OCI-LY7 (cell line): ENCODE measurements at places on chromosomes 6 and 20. TPM values are rescaled to one million over a fixed set of nuclear protein-coding genes. Genes with fewer than 3 reads are reported as not detected.

MICA gene
- 8.3 and 9.9 TPM in 2 replicates for total RNA-seq

WFDC10B gene
- not detected in 2 replicates for total RNA-seq

PRRT1 gene
- total RNA-seq: 2.4 and 3.5 TPM in 2 replicates

CST9 gene
- not detected in 2 replicates for total RNA-seq

SALL4 gene
- not detected in 2 replicates for total RNA-seq

ASIP gene
- total RNA-seq: 0.70 and 0.82 TPM in 2 replicates

PTGIS gene
- not detected in 2 replicates for total RNA-seq

ANKRD6 gene
- total RNA-seq: 4.8 and 7.0 TPM in 2 replicates

SDHAF4 gene
- 15.4 and 19.3 TPM in 2 replicates for total RNA-seq

DNA sequence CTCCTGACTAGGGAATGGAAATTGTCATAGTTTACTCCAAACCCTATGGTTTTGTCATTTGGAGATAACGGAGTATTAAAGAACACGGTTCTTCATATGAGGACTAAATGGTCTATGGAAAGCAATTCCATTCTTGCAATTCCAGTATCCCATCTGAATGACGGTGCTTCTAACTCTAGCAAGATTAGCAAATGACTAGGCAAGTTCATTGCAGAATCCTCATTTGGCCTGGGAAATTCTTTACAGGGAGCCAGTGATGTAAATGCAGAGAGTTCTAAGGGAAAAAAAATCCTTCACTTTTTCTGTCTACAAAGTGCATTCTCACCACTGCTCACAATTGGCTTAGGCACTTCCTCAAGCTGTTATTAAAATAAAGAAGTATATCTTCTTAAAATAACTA lies 111.5 kb downstream of the MOXD1 start:
- no peak for DNase-seq

DNA sequence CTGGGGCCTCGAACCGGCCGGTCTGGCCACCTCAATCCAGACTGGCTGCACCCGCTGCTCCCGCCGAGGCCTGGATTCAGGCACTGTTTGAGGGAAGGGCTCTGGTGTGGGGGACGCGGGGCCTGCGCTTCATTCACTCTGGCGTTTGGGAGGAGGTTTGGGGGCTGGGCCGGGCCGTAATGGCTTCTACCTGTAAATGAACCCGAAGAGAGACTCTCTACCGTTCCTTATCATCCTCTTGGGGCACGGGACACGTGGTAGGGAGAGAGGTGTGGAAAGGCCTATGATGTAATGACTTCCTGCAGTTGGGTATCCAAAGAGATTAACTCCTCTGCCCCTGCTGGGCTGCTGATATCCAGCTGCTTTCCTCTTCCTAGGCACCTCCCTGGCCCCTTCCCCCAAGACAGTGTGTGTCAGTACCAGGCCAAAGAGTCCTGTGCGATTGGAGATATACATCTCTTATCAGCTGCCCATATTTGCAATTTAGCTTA lies 1.8 kb downstream of the FOXO3 start:
- DNase-seq: no peak

- no peak for DNase-seq
Observed at GRCh38 chr6:165744555-165745228, 81.7 kb upstream of the PDE10A start.

DNA sequence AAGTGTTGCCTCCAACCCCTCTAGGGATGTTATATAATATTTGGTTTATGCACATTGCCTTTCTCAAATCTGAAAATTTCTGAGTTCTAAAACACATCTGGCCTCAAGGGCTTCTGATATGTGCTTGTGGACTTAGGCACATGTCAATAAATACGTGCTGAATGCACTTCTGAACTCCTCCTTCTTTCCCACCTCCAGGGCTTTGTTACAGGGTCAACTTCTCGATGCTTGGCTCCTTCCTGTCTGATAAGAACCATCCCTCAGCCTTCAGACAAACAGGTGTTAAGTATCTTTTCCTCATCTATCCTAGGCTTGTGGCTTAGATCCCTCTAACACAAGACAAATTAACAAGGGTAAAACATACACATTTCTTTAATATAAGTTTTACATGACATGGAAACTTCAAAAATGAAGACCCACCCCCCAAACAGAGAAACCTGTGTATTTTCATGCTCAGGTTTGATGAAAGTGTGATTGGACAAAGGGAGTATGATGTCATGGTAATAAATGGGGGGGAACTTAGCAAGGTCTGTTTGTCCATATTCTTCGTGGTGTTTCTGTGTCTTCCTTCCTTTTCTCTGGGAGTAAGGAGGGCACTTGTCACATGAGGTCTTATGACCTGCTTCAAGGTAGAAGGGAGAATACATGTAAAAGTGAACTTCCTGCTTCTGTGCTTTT lies 326.9 kb downstream of the CD83 start:
- no peak for DNase-seq

GRCh38 chr6:27237089-27237803 lies 10.3 kb upstream of the PRSS16 start:
- peak; percentile 6 for DNase-seq

DNA sequence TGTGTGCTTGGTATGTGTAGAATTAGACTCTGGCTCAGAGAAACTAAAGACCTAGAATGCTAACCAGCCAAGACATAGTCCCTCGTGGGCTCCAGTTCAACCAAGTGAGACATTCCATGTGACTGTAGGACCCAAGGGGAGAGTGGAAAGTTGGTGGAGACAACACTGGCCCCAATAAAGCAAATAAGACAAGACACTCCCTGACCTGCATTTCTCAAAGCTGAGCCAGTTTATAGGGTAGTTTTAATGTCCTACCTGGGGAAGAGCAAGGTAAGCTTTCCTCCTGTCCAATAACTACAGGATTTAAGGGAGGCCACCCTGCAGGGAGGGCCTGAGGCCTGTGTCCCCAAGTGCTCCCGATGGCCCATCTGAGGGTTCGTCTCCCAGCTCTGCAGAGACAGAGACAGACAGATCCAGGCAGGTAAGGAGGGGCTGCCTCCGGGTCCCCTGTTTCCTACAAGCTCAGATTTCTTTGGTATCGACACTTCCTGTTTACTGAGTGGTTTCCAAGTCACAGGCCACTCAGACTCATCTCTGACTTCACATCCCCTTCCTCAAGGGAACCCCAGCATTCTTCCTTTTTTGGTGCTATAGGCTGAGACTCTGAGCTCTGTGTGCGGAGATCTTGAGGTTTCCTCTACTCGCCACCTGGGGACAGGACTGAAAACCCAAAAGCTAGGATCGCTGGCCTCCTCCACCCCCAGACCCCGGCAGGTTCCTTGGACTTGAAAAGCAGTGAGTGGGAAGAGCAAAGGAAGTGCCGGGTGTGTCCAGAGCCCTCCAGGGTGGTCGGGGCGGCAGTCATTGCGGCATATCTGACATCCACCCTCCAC lies 92.4 kb downstream of the PRND start:
- DNase-seq: peak; percentile 80

- no peak for DNase-seq
Observed at GRCh38 chr6:32088487-32089049, 20.6 kb downstream of the TNXB start.

- no peak for DNase-seq
Observed at GRCh38 chr20:58765780-58766179, 73.2 kb downstream of the NPEPL1 start.

DNA sequence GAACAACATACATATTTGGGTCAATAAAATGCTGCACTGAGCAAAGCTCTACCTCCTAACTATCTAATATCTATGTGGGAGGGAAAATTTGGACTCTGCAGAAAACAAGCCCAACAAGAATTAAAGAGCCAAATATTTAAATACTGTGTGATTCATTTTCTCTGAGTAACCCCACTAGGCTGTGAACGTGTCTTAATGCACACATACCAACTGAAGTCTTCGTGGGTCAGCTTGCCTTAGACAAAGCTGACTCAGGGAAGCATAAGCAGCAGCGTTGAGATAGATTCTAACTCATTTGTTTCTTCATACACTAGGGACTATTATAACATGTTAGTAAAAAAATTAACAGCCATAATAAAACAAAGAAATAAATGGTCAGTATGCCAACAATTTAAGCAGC lies 114.3 kb downstream of the GJA1 start:
- no peak for DNase-seq

DNA sequence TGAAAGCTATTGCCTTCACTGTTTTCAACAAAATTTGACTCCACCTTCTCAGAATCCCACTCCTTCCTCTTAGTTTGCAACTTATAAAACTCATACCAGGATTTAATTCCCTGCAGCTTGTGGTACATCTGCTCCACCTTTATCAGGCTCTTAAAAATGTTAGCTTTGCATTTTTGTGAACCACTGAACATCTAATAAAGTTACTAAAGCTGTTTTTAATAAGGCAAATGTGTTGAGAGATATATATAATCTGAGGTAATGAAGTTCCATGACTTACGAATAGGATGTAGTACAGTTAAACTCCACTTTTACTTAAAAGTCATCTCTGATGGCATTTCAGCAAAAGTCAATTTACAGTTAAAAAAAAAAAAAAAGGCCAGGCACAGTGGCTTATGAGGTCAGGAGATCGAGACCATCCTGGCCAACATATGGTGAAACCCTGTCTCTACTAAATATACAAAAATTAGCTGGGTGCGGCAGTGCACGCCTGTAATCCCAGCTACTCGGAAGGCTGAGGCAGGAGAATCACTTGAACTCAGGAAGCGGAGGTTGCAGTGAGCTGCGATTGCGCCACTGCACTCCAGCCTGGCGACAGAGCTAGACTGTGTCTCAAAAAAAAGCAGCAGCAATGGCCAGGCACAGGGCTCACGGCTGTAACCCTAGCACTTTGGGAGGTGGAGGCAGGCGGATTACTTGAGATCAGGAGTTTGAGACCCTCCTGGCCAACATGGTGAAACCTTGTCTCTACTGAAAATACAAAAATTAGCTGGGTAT lies 106.2 kb downstream of the KIF13A start:
- DNase-seq: no peak

- peak; percentile 65 for DNase-seq
Observed at GRCh38 chr6:155418017-155418761, 37.5 kb downstream of the NOX3 start.

DNA sequence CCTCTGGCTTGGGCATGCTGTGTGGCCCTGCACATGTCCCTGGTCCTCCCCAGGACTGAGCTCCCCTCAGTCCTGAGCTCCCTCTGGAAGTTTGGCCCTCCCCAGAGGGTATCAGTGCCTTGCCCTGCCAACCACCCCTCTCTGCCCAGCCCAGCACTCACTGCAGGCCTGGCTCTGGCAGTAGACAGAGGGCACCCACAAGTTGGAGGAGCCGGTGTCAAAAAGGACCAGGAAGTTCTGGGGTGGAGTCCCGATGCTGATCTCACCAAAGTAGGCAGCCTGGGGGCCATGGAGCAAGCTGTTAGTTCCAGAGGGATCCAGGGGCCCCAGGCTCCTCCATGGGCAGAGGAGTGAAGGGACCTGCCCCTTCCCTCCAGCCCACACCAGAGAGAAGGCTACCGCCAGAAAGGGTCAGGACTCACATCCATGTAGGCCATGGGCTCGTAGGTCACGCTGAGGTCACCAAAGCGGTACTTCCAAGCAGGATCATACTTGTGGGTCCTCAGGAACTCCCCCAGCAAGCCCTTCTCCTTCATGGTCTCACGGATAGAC lies 2.9 kb downstream of the PGC start:
- no peak for DNase-seq

- DNase-seq: no peak
Observed at GRCh38 chr6:33630014-33630413, 8.9 kb downstream of the ITPR3 start.

GRCh38 chr6:68468244-68468884 lies 166.7 kb upstream of the ADGRB3 start:
- DNase-seq: peak; percentile 2

- DNase-seq: no peak
Observed at GRCh38 chr20:50136822-50137599, 16.5 kb downstream of the PEDS1 start.

DNA sequence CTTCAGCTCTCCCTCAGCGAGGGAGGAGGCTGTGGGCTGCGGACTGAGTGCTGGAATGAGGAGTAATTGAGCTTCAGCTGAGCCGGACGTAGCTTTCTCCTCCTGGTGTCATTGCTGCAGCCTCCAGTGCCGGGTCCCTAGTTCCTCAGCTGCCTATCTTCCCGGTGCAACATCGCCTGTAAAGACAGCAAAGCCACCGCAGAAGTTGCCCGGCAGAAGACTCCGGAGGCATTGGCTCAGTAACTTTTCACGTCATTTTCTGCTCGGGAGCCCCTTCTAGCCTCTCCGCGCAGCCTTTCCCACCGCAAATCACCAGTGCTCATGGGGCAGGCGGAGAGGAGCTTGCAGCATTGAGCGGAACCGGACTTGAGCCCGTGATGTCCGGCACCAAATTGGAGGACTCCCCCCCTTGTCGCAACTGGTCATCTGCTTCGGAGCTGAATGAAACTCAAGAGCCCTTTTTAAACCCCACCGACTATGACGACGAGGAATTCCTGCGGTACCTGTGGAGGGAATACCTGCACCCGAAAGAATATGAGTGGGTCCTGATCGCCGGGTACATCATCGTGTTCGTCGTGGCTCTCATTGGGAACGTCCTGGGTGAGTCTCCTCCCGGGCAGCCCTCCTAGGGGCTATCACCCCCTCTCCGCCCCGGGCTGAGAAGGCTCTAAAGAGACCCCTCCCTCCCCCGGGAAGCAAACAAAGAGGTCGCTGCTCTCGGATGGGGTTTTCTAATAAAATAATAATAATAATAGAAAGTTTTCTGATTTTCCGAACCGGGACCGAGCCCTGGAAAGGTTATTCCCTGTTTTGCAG lies at the start of gene HCRTR2:
Gene HCRTR2 (plus strand): TSS at position 305 of the 816 bp plus-strand sequence. CDS start 73 bp downstream, at position 378.
- no peak for DNase-seq

DNA sequence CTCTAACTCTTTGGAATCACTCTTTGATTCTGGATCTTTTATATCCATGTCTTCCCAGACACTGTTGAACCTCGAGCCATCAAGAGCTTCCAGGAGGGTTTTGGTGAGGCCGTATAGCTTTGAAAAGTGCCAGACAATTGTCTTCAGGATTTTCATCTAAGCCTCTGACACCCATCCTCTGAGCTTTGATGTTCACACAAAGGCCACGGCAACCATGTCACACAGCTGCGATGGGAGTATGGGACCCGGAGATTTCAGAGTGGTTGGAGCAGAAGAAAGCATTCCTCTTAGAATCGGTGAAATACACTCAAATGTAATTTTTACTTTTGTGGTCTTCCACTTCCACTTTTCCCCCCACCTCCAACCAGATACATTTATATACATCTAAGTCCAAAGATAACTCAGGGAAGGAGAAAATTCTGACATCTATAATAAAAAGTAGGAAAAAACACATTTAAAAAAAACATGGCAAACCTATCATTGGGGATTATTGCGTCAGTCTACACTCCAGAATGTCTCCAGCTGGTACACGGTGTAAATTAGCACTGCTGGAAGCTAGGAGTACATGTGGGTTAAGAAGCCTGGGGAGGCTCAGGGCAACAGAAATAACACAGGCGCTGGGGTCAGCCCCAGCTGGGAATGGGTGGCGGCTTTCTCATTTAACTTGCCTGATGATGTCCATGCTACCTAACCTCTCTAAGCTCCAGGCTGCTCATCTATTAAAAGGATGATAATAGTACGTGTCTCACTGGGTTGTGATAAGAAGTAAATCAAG lies 92.7 kb downstream of the LY86 start:
- no peak for DNase-seq
